NCI-H524 (cell line): ENCODE measurements at places on chromosomes 1 and 21.

GRCh38 chr1:205689479-205689878 lies 9.2 kb upstream of the SLC45A3 start:
- no peak for DNase-seq

- DNase-seq: peak; percentile 36
Observed at GRCh38 chr1:33438364-33439160, 7.7 kb upstream of the PHC2 start.

DNA sequence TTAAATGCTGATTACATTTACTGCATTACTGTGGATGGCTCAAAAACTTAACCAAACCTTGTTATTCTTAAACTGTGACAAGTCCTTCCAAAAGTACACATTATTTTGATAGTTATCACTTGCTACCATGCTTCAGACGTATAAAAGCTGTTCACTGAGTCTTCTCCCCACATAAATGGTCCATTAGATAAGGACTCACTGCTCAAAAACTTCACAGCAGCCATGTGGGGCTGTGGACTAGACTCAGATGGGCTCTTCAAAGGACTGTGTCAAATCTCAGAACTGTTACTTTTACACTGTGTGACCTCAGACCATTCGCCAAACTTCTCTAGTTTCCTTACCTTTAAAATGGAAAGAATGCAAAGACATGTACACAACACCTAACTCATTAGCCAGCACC lies 11.6 kb downstream of the SCAF4 start:
- no peak for DNase-seq

- DNase-seq: no peak
Observed at GRCh38 chr1:116375887-116376728, 3.1 kb downstream of the ATP1A1 start.

DNA sequence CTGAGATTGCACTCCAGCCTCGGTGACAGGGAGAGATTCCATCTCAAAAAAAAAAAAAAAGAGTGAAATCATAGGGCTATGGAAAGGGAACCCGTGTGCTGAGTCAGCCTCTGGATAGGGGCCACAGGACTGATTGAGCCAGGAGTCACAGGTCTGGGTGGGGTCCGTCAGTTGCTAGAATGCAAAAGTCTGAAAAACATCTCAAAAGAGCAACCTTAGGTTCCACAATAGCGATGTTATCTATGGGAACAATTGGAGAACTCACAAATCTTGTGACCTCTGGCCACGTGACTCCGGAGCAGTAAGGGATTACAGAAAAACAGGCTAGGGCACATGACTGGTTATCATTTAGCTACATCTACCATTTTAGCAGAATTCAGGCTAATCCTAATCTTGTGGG lies 32.8 kb upstream of the GREM2 start:
- no peak for DNase-seq

DNA sequence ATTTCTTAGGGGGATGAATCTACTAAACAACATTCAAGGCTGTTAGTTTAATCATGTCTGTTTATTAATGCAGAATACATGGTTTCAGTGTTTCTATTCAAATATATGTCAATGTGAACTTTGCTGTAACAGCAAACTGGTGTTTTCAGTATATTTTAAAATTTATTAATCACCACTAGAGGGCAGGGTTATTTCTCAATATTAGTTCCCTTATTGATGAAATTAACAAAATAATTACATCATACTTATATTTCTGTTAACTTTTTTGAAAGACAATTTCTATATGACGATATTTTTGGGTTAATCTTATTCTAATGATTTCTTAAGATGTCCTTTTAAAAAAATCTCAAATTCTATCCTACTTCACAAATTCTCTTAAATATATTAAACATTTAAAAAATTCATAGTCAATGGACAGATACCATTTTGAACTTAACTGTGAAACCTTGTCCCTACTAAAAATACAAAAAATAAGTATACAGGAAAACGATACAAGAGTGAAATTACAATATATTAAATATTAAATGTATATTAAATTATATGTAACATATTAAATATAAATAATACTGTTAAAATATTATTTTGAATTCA lies 1034.1 kb upstream of the PRMT6 start:
- peak; percentile 8 for DNase-seq

GRCh38 chr21:29610779-29611360 lies 312.1 kb downstream of the BACH1 start:
- DNase-seq: no peak

DNA sequence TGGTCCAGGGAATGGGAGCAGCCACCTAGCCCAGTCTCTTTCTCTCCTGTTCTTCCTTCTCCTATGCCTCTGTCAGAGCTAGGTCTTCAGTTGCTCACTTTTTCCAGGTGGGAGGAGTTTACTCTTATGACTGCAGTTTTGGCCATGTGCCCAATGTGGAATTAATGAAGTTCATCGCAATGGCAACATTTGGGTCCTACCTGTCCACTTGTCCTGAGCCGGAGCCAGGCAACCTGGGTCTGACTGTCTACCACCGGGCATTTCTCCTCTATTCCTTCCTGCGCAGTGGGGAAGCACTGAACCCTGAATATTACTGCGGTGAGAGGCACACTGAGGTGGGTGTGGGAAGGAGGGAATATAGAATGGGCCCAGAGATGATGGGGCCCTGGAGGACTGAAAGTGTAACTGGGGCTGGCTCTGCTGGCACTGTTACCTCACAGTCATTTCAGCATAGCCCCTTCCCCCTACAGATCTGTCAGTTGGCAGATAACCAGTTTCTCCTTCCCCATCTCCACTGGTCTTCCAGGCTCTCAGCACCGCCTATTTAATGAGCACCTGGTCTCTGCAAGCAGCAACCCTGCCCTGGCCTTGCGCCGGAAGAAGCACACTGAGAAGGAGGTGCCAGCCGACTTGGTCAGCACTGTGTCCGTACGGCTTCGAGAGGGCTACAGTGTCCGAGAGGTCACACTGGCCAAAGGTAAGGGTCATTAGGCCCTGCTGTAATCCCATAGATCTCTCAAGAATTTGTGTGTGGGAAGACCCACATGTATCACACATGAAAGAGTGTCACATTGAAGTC lies 30.1 kb downstream of the SZT2 start:
- no peak for DNase-seq

- DNase-seq: no peak
Observed at GRCh38 chr1:187491082-187491720, 662.5 kb downstream of the PLA2G4A start.

GRCh38 chr1:64829411-64830029 lies 84.6 kb downstream of the RAVER2 start:
- DNase-seq: no peak

DNA sequence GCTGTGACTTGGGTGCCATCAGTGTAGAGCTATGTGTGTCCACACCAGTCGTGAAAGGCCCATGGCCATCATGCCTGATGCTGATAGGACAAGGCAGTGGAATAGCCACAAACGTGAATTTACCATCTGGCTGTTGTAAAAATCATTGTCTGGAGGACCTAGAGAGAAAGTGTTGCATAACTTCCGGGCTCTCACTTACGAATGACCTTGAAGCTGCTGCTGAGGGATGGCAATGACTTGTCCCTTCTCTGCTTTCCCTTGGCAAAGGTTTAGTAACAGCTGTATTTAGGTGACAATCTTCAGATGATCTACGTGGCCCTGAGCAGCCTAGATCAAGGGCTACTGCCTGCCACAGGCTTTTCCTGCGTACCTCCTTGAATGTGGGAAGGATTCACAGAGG lies 5.8 kb downstream of the ATP1B1 start:
- DNase-seq: no peak

- no peak for DNase-seq
Observed at GRCh38 chr21:36788120-36788638, 89.3 kb downstream of the SIM2 start.

GRCh38 chr1:163305441-163305840 lies 16.3 kb upstream of the NUF2 start:
- DNase-seq: no peak

DNA sequence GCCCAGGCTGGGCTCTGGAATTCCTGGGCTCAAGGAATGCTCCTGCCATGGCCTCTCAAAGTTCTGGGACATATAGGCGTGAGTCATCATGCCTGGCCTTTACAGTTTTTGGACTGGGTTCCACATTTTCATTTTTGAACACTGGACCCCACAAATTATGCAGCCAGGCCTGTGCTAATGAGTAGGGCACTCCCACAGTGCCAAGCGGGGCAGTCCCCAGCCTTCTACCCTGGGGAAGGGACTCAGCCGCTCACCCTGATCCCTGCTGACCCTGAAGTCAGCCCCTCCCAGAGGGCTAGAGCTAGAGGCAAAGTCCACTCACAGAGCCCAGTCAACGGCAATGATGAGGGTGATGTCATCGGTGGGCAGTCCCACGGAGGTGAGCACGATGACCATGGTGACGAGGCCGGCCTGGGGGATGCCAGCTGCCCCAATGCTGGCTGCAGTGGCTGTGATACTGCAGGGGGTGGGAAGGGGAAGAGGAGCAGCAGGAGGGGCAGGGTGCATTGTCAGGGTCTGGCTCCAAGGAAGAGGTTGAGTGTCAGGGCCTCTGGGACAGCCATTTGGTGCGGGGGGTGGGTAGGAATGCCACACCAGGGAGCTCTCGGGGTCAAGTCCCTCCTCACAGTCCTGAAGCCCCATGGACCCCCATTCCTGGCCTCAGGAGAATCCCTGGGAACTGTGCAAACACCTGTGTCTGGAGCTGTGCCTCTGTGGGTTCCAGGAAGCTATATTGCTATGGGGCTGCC lies 27.6 kb downstream of the PODN start:
- no peak for DNase-seq

DNA sequence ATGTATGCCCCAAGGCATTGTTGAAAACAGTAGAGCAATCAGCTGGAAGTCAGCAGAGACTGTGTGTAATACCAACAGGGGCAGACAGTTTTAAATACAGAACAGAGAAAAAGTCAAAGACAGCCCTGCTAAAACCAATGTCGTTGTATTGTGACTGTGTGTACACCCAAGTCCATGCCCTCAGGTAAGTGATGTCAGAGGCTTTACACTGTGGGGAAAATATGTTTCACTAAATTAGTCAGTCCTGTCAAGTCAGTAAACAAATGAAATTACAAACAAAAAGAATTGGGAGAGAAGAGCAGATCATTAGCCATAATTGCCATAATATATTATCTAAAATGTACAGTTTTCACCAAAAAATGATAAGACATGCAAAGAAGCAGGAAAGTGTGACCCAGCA lies 2.4 kb upstream of the CYP2J2 start:
- no peak for DNase-seq

DNA sequence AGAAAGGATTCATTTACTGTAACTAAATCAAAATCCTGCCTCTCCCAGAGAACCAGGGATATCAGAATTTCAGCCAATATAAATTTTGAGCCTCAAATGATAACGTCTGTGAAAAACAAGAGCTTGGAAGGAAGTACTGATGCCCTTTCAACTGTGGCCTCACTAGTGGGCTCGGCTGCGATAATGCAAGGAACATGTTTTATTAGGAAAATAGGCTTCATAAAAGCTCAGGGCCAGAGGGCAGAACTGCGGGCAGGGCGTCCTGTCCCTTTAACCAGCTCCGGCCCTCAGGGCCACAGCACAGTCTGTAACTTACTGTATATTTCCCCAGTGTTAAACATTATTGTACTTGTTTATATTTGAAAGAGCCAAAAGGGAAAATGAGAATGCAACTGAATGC lies 122.0 kb downstream of the PEX14 start:
- DNase-seq: no peak

- no peak for DNase-seq
Observed at GRCh38 chr1:82225421-82226185, 424.9 kb downstream of the ADGRL2 start.

GRCh38 chr1:117059334-117059677 lies 820 bp upstream of the TTF2 start:
- peak; percentile 57 for DNase-seq

DNA sequence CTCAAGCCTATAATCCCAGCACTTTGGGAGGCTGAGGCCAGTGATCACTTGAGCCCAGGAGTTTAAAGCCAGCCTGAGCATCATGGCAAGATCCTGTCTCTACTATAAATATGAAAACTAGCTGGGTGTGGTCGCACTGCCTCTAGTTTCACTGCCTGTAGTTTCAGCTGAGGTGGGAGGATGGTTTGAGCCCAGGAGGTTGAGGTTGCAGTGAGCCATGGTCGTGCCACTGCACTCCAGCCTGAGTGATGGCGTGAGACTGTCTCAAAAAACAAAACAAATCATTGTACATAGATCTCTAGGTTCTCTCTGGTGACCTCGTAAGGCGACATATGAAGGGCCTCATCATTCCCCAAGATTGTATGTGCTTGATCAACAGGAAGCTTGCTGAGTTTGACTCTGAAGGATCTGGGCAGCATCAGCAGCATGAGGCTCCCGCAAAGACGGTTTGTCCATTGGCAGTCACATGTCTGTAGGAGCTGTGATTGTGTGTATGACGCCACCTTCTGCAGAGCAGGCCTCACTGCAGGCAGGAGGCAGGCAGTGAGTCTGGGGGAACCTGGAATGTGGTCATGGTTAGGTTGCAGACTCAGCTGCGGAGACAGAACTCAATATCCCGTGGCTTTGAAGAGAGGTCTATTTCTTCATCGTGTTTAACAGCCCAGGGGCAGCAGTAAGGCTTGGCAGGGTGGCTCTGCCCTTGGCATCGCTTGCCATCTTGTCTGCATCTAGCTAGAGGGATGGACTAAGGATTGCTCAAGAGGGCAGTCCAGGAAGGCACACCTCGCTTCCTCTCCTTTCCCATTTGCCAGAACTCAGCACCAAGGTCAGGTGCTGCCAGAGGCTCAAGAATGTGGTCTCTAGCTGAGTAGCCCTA lies 14.0 kb downstream of the ATP5PO start:
- DNase-seq: peak; percentile 75

GRCh38 chr1:213669964-213670691 lies 317.6 kb upstream of the PROX1 start:
- DNase-seq: no peak

- no peak for DNase-seq
Observed at GRCh38 chr1:176579087-176579486, 116.1 kb downstream of the PAPPA2 start.

- DNase-seq: no peak
Observed at GRCh38 chr1:26184086-26184485, 6.3 kb upstream of the CATSPER4 start.

GRCh38 chr1:28458237-28459228 lies 47.3 kb upstream of the RCC1 start:
- no peak for DNase-seq

GRCh38 chr1:63679076-63679475 lies 85.9 kb downstream of the PGM1 start:
- no peak for DNase-seq

DNA sequence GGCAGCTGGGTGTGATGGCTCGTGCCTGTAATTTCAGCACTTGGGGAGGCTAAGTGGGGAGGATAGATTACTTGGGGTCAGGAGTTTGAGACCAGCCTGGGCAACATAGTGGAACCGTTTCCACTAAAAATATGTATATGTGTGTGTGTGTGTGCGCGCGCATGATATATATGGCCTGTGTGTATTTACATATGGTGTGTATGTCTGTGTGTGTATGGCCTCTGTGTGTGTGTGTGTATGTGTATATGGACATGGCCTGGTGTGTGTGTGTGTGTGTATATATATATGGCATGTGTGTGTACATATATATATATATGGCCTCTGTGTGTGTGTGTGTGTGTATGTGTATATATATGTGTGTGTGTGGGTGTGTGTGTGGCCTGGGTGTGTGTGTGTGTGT lies 16.0 kb upstream of the SLC2A7 start:
- DNase-seq: no peak

DNA sequence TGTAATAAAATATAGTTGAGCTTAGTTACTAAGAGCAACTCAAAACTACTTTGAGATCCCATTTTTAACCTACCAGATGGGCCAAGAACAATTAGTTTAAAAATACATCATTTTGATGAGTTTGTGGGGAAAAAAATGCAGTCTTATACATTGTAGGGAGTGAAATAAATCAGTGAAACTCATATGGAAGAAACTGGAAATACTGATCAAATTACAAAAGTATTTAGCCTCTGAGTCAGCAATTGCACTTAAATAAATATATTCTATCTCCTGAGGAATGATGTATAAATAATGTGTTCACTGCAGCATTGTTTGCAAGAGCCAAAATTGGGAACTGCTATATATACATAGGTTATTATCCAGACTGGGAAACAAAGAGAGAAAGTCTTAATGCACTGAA lies 4.6 kb upstream of the SMCP start:
- DNase-seq: no peak
